Stimulated activated CD4-positive, alpha-beta T cell treated with anti-CD3 and anti-CD28 coated beads, Interleukin-4, amount 100 ng/mL, for 1 hour (primary cell): ENCODE measurements at places on chromosomes 6 and 20.
A peak's percentile ranks its signal among the peaks of the same experiment; 100 is the strongest.

GRCh38 chr6:151060096-151060765, 179.5 kb upstream of the AKAP12 start:
- DNase-seq = no peak

DNA sequence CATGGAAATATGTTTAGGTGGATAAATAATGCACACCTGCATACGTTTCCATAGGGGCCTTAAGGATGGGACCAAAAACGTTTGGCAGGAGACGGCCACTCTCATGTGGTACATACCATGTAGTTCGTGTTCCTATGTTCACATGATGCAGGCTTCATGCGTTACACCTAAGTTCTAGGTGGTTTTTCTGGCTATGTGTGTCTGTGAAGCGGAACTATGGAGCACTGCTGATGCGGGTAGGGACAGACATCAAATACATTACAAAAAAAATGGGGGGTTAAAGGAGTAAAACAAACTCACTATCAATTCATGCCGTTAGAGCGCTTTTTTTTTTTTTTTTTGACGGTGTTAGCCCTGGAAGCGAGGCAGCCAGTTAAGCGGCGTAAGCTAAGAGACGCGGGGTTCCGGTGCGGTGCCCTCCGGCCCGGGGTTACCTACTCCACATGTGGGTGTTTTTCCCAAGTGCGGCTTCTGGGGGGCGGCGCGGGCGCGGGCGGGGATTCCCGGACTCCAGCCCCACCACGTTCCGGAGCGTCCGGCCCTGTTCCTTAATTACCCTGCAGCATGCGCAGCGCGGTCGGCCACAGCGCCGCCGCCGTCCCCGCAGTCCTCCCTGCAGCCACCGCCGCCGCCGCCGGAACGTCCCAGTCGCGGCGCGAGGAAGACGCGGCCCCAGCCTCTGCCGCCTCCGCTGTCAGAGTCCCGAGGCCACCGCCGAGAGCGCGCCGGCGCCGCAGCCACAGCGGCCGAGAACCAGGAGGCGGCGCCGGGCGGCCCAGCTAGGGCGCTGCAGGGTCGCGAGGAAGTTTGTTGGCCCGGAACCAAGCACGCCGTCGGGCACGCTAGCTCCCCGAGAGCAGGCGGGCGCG, 648 bp downstream of the COL19A1 start:
- peak; percentile 65 for DNase-seq

DNA sequence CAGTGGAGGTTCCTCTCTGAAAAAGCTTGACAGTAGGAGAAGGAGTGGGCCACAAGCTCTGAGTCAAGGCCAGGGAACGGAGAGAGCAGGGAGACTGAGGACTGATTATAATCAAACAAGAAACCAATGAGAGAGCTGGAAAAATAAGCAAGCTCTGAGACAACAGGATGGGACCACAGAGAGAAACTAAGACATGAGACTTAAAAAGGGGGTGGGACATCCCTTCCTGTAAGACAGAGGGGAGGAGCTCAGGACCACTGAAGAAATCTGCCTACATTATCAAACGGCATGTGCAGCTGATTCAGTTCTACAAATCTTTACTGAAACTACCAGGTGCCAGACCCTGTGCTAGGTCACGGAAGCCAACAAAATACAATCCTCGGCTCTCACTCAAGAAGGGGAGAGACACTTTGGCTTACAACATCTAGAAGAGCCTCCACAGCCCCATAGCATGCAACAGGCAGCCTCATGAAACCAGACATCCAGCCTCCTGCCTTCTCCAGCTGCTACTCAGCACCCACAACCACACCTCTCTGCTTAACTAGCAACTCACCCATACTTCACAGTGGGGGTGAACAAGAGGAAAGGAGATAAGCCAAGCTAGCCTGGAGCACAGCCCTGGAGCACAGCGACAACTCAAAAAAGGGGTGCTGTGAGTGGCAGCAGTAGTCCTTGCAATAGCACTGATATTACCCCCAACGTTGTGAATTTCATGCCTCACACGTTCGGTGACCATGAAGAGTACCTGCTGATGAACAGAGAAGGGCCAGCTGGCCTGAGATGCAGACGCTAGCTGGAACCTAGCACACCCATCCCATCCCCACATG, 39.1 kb upstream of the ANKRD60 start:
- DNase-seq = no peak

DNA sequence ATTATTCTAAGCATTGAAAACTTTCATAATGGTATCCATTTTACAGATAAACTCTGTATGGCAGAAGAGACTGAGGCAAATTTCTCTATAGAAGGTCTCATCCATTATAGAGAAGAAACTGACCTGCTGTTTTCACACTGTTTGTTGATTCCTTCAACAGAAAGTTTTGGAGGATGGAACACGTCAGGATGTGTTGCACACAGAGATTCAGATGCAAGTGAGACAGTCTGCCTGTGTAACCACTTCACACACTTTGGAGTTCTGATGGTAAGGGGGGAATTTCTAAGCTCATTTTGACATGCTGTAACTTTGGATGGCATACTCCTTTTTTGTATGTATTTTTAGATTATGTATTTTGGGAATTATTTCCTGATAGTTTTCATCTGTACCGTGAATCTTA, 109.3 kb downstream of the ADGRG6 start:
- no peak for DNase-seq

- no peak for DNase-seq
Observed at GRCh38 chr20:37163832-37164554, 15.1 kb upstream of the RPN2 start.

DNA sequence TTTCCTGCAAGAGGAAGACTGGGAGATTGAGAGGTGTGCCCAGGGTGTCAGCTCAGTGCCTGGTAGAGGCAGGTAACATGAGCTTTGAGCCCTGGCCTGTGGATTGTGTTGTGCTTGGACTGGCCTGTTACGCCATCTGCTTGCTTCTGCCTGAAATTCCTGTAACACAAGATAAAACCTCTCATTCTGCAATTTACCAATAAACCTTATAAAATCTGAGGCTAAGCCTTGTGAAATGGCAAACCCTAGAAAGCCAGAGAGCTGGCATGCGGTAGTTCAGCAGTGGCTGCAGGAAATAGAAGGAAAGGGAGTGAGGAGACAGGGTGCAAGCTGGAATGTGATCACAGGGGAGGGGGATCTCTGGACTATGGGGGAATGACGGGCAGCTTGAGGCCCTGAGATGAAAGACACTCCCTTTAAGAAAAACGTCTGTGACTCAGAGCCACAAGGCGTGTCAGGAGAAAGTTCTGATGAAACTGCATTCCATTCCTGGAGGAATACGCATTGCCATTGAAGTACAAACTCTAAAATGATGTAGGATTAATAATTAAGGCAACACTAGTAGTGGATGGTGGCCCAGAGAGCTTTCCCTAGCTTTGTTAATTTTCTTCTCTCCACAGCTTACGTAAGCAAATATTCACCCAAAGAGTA, 26.3 kb upstream of the TFAP2A start:
- no peak for DNase-seq

- no peak for DNase-seq
Observed at GRCh38 chr6:158686311-158686710, 36.5 kb downstream of the SYTL3 start.

GRCh38 chr6:81925201-81925600, 172.7 kb upstream of the TENT5A start:
- DNase-seq = no peak

- DNase-seq = no peak
Observed at GRCh38 chr6:86118271-86118670, 475.6 kb upstream of the SYNCRIP start.

DNA sequence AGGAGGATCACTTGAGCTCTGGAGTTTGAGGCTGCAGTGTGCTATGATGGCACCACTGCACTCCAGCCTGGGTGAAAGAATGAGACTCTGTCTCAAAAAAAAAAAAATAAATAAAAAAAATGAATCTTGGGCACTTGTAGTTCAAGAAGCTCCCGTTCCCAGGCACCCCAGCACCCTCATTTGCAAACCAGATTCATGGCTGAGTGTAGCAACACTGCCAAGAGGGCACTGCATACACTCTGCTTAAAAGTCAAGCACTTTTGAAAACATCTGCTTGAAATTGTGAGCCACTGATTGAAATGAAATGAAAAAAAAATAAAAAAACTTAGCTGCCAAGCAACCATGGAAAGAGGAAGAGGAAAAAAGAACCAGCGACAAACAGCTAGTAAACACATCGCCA, 124.7 kb upstream of the SASH1 start:
- no peak for DNase-seq

- no peak for DNase-seq
Observed at GRCh38 chr20:43984587-43984986, 69.9 kb downstream of the TOX2 start.

GRCh38 chr6:121408321-121408720, 27.1 kb upstream of the GJA1 start:
- DNase-seq = no peak

DNA sequence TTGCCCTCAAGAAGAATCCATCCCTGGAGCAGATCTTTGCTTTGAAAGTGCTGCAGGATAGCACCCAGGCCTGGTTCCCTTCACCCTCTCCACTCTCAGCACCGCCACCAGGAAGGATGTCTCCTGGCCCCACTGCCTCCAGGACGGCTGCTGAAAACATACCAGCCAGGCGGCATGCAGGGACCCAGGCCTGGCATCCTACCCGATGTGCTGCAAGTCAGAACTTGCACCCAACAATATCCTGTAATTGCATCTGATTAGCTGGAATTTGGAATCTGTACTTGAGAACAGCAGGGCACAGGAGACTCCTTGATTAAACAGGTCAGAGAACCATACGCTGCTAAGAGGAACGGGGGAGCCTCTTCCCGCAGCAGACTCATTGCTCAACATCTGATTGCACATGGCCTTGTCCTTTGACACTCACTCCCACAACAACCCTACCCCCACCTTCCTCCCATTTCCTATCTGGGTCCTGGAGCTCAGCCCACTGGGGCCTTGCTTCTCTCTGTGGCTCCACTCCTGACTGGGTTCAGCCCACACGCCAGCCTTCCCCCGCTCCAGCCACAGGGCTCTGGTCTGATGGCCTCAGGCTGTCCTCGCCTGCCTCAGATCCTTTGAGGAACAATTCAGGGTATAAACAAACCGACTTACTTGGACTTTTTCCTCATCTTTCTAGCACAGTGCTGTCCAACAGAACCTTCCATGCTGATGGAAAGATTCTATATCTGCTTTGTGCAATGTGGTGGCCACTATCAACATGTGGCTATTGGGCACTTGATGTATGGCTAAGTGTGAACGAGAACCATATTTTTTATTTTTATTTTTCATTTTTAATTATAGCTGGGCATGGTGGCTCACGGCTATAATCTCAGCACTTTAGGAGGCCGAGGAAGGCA, 78.0 kb downstream of the FGD2 start:
- no peak for DNase-seq

GRCh38 chr6:105759015-105759414, 327.1 kb upstream of the PRDM1 start:
- DNase-seq = no peak

DNA sequence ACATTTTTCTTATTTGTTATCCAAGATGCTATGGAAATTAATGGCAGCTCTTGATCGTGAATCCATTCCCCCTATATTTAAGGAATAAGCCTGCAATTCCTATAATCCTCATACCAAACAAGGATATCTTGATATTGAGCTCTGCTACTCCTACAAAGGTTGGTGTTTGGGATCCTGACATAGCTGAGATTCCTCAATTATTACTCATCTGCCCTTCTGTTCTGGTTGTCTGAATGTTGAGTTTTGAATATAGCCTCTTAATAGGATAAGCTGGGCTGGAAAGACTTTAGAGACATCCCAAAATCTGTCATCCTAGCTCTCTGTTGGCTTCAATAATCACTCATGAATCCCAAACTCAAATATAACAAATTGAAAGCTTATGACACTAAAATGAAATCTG, 49.9 kb downstream of the CLIC5 start:
- no peak for DNase-seq

DNA sequence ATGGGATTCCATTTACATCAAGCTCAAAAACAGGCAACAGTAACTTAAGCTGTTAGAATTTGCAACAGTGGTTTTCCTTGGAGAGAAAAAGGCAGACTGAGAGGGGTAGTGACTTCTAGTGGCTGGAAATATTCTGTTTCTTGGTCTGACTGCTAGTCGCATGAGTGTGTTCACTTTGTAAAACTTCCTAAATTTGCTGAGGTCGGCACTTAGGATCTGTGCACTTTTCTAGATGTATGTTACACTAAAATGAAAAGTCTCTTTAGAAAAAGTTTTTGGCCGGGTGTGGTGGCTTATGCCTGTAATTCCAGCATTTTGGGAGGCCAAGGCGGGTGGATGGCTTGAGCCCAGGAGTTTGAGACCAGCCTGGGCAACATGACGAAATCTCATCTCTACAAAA, 18.7 kb downstream of the OVOL2 start:
- DNase-seq = no peak

GRCh38 chr20:19095762-19096161, 116.7 kb upstream of the SLC24A3 start:
- no peak for DNase-seq

DNA sequence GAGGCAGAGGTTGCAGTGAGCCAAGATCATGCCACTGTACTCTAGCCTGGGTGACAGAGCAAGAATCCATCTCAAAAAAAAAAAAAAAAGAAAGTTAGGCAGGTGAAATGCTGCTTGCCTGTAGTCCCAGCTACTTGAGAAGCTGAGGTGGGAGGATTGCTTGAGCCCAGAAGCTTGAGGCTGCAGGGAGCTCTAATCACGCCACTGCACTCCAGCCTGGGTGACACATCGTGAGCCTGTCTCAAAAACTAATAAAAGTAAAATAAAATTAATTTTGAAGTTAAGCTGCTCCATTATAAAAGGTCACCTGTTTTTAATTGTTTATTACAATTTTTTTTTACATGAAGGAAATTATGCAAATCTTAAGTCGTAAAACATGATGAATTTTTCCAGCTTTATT, 23.2 kb upstream of the SAMHD1 start:
- peak; percentile 11 for DNase-seq

DNA sequence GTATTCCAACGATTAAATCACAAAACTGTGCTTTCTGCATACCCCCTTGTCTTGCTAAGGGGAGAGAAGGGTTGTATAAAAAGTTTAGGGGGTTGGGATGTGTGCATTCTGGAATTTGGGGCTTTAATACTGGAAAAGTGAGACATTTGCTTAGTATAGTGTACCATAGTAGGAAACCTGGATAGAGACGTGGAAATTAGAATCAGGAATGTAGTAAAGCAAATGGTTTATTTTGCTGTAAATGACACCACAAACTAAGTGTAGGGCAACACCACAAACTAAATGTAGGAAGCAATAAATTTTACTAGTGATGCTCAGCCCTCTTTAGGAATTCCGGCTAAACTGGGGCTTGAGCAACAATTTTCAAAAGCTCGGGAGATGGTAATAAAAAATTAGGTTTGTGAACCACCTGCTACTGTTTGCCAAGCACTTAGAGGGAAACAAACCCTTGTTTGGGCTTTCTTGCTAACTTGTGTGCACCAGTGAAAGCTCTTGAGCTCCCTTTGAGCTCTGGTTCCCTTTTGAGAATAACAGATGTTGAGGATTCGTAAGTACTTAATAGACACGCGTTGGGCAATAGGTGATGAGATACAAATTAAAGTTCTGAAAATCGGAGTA, 13.8 kb downstream of the BRD2 start:
- no peak for DNase-seq

- DNase-seq = no peak
Observed at GRCh38 chr6:134468633-134469032, 150.7 kb upstream of the SGK1 start.
